ENCODE measurements at places on chromosomes 7 and 10. TPM values are rescaled to one million over a fixed set of nuclear protein-coding genes. Genes with fewer than 3 reads are reported as not detected.

- no peak overlapping the region for H3K4me3 ChIP-seq
- no peak for DNase-seq
- H3K36me3 ChIP-seq = peaks cover 2% of the 10 kb centered on the region
- H3K27me3 ChIP-seq = peaks cover 12% of the 10 kb centered on the region
Observed at GRCh38 chr10:80996615-80997193, 459.0 kb downstream of the SH2D4B start.

DNA sequence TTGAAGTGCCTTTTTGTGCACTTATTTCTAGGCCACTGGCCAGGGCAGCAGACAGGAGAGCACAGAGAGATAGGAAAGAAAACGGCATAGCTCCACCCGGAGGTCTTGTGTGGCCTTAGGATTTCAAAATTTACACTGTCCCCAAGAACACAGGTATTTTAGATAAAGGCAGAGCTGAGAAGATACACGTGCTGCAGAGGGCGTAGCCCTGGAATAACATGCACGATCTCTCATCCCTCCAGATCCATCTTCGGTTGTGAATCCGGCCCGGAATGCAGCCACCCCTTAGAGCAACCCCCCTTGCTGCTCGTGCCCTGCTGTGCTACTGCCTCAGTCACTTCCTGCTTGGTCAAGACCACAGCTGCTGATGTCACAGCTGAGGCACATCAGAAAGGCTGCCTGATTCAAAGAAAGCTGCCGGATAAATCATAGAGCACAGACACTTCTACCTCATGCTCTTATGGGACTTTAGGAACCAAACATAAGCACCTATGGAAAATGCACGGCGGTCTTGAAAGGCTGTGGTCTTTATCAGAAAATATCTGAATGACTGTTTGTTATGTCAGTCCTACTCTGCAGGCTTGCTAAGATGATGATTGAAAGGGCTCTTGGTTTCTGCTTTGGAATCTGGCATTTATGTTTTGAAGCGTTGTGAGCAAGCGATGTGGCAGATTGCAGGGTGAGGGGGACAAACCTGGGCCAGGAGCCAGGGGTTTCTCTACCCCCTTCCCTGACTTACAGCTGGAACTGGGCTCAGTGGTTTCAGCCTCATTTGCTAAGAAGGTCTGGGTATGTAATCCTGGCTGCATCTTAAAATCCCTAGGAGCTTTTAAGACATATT is 152.0 kb downstream of the SVIL start:
- no peak overlapping the region for H3K4me3 ChIP-seq
- H3K27ac ChIP-seq = peak overlapping the region; percentile 25
- peaks cover 31% of the 10 kb centered on the region for H3K4me1 ChIP-seq
- no peaks in the 10 kb centered on the region for H3K27me3 ChIP-seq
- peaks cover 23% of the 10 kb centered on the region for H3K36me3 ChIP-seq
- peak; percentile 62 for DNase-seq

- H3K36me3 ChIP-seq = peaks cover 24% of the 10 kb centered on the region
- H3K27ac ChIP-seq = no peak overlapping the region
- H3K4me1 ChIP-seq = no peaks in the 10 kb centered on the region
- no peaks in the 10 kb centered on the region for H3K27me3 ChIP-seq
Observed at GRCh38 chr7:130021105-130021834, 29.9 kb downstream of the ZC3HC1 start.

The CLDN4 gene
- 0.10 TPM for total RNA-seq

GRCh38 chr7:43729924-43730248 is 563 bp upstream of the COA1 start:
- no peak for DNase-seq
- peak overlapping the region; percentile 90 for H3K4me3 ChIP-seq
- H3K4me1 ChIP-seq = peaks cover 36% of the 10 kb centered on the region
- H3K27me3 ChIP-seq = peaks cover 7% of the 10 kb centered on the region
- H3K36me3 ChIP-seq = peaks cover 4% of the 10 kb centered on the region

DNA sequence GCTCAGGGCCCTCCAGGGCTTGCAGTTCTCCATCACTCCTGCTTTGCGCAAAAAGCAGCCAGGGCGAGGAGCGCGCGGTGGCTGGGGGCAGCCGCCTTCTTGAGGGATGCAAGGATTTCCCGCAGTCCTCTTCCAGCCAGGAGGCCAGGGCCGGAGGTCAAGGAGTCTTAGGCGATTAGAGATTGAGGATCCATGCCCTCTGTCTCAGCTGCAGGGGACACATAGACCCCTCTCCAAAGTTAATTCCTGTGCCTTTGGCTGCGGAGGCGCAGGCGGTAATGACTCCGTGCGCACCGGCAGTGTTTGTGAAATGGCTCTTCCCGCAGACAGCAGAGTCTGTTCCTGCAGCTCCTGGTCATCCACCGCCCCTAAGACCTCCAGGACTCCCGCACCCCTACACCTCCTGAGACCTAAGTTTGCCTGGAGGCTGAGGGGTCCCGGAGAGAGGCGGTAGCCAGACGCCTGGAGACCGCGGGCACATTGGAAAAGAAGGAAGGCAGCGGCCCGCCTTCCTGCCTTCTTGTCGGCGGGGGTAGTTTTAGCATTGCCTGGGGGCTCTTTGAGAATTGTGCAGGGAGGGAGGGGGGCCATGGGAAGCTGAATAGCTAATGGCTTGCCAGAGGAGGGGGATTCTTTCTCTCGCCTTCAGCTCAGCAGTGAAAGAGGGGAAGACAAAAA is 3.3 kb upstream of the NEUROG3 start:
- no peak overlapping the region for H3K27ac ChIP-seq
- H3K36me3 ChIP-seq = no peaks in the 10 kb centered on the region
- peaks cover 66% of the 10 kb centered on the region for H3K27me3 ChIP-seq
- H3K4me1 ChIP-seq = peaks cover 29% of the 10 kb centered on the region
- no peak for DNase-seq
- H3K4me3 ChIP-seq = no peak overlapping the region

DNA sequence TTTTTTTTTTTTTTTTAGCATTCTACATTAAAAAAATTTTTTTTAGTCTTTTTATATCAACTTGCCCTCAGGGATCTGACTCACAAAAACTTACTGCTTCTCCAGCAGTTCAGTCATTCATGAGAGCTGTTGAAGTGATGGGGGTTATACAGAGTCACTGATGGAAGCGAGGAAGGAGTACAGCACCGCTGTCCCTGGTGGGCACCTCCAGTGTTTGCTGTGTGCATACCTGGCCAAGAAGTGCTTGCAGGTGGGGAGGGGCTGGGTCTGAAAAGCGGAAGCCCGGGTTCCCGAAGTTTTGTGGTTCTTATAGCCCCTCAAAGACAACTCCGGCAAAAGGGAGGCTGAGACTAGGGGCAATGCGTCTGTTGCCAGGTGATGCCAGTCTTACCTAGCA is 46.2 kb downstream of the MINDY4 start:
- H3K27ac ChIP-seq = no peak overlapping the region
- H3K36me3 ChIP-seq = no peaks in the 10 kb centered on the region
- DNase-seq = no peak
- no peaks in the 10 kb centered on the region for H3K27me3 ChIP-seq

- no peak overlapping the region for H3K4me3 ChIP-seq
- no peaks in the 10 kb centered on the region for H3K4me1 ChIP-seq
- peaks cover 5% of the 10 kb centered on the region for H3K36me3 ChIP-seq
- no peaks in the 10 kb centered on the region for H3K27me3 ChIP-seq
- no peak overlapping the region for H3K27ac ChIP-seq
- no peak for DNase-seq
Observed at GRCh38 chr10:27197980-27198620, 42.5 kb downstream of the ACBD5 start.

The VAX1 gene
- total RNA-seq = not detected

DNA sequence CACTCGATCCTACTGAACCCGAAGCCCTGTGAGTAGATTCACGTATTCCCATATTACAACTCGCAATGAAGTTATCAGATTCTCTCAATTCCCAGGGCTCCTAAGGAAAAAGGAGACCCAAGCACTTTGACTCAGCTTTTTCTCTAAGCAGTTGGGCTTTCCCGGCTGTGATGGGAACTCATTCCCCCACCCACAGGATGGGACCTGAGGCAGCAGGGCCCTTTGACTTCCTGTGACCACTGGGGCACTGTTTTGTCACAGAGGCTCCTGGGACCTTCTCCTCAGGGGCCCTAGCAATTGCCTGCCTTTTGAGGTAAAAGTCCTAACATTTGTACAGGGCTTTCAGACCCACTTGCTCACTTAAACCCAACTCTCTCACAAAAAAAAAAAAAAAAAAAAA is 122.8 kb upstream of the PDLIM1 start:
- no peak overlapping the region for H3K27ac ChIP-seq
- H3K36me3 ChIP-seq = no peaks in the 10 kb centered on the region
- no peaks in the 10 kb centered on the region for H3K4me1 ChIP-seq
- no peak overlapping the region for H3K4me3 ChIP-seq
- no peak for DNase-seq
- no peaks in the 10 kb centered on the region for H3K27me3 ChIP-seq

GRCh38 chr7:139431459-139431858 is 52.0 kb downstream of the KLRG2 start:
- no peak for DNase-seq
- H3K4me1 ChIP-seq = peaks cover 5% of the 10 kb centered on the region
- peaks cover 10% of the 10 kb centered on the region for H3K36me3 ChIP-seq
- H3K4me3 ChIP-seq = no peak overlapping the region

- H3K4me1 ChIP-seq = peaks cover 3% of the 10 kb centered on the region
- no peak for DNase-seq
- H3K4me3 ChIP-seq = no peak overlapping the region
Observed at GRCh38 chr7:89503281-89503680, 651.0 kb upstream of the STEAP1 start.

DNA sequence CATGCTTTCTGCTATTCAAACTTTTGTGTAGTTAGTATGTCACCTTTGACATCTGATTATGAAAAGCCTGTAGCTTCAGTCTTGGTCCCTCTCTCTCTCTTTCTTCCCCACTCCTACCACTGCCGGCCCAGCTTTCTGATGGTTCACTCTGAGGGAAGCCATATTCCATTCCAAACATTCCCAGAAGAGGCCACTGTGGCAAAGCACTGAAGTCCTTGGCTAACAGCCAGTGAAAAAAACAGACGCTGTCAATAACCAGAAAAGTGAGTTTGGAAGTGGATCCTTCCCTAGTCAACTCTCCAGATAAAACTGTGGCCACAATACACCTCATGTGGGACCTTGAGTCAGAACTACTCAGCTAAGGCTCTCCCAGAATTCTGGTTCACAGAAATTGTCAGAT is 950.7 kb upstream of the PHF14 start:
- no peak for DNase-seq
- H3K27me3 ChIP-seq = no peaks in the 10 kb centered on the region
- no peak overlapping the region for H3K27ac ChIP-seq
- H3K4me3 ChIP-seq = no peak overlapping the region
- no peaks in the 10 kb centered on the region for H3K36me3 ChIP-seq

DNA sequence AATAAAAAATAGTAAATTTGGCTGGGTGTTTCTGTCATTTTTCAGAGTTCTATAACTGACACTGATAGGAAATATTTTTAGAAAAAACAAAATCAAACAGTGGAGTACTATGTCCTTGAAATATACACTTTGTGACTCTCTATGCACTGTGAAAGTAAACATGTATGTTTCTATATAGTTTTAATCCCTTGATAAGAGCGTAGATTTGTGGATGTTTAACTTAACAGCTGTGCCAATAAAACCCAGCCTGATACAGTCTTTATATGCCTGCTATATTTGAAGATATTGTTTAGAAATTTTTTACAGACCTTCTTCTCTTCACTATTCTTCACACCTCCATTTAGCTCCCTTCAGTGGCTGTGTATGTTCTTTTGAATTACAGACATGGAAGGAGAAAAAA is 473.3 kb upstream of the FZD8 start:
- no peak for DNase-seq
- no peaks in the 10 kb centered on the region for H3K36me3 ChIP-seq
- H3K27ac ChIP-seq = no peak overlapping the region

All from activated naive CD4-positive, alpha-beta T cell treated with anti-CD3 and anti-CD28 coated beads for 36 hours (primary cell).